ENCODE measurements at places on chromosomes 4 and X. TPM values are rescaled to one million over a fixed set of nuclear protein-coding genes. Genes with fewer than 3 reads are reported as not detected.

DNA sequence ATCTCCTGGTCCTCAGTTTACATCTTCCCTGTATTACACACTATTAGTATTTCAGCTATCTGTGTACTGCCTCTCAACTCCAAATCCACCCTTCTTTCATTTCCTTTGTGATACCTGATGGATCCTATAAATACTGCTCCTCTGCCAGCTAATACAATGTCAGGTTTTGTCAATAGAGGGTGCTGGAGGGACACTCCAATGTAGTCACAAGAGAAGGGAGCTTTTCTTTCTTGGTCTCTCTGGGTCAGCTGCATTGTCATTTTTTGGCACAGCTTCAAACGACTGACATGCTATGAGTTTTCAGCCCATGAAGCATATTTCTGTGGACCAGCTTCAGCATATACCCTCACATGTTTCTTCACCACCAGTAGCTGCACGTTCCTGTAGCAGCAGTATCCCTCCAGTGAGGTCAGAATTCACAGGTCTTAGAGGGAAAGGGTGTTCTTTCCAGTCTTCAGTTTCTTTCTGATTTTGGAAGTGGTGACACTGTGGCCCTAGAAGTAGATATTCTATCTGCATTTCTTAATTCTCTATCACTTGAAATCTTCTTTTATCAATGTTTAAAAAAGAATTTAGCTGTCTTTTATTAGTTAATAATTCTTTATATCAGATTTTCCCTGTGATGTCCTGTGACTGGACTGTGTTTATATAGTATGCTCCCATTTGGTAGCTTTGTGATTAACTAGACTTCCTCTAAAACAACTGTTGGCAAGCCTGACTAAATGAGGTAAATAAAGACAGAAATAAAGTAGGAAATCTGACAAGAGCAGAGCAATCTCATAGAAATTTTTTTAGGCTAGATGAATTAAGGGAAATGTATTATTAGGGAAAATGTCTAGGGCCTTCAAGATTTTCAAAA is 60.6 kb downstream of the GABRA2 start:
- DNase-seq: no peak

DNA sequence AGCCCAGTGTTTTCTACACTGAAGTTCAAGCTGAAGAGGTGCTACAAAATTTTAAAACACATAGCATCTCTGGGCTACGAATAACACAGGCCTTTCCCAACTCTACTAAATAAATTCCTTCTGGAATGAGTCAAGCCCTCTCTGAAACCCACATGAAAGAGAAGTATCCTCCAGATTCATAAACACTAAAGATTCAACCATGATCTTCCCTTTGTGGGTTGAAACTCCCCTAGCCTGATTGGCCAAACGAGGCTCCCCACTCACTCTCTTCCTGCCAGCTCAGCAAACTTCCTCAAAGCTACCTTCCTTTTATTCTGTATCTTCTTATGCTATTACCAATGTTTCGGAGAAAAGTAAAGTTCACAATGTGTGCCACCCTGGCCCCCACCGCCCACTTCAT is 95.4 kb downstream of the NKX6-1 start:
- peak; percentile 9 for DNase-seq

The REELD1 gene
- not detected for total RNA-seq

The TACR3 gene
- total RNA-seq: 0.06 TPM

The ZNF711 gene
- total RNA-seq: 3.7 TPM

The CENPVL1 gene
- 0.11 TPM for total RNA-seq

DNA sequence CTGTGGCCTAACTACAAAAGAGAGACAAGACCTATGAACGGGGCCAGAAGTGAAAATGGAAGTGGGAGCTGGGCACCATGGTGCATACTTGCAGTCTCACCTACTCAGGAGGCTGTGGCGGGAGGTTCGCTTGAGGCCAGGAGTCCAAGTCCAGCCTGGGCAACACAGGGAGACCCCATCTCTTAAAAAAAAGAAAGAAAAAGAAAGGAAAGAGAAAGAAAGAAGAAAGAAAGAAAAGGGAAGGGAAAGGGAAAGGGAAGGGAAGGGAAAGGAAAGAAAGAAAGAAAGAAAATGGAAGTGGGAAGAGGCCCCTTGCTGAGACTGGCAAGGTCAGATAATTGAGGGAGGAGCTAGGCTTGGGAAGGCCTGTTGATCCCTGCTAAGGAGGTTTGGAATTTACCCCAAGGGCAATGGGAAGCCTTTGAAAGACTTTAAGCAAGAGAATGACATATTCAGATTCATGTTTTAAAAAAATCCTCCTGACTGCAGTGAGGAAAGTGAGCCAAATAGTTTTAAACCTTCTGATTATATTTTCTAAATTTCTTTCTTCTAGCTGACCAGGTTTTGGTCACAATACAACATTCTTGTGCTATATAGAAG is 17.7 kb upstream of the HERC5 start:
- no peak for DNase-seq

The RAP2C gene
- total RNA-seq: 20.1 TPM

GRCh38 chrX:49850028-49850427 is 20.9 kb downstream of the PAGE4 start:
- no peak for DNase-seq

The COL25A1 gene
- total RNA-seq: 23.0 TPM

GRCh38 chr4:16289897-16290554 is 63.8 kb upstream of the TAPT1 start:
- peak; percentile 32 for DNase-seq

The ASMT gene
- total RNA-seq: not detected

The TIGD4 gene
- 0.63 TPM for total RNA-seq

- no peak for DNase-seq
Measured at GRCh38 chr4:55031158-55031557, 94.2 kb downstream of the KDR start.

DNA sequence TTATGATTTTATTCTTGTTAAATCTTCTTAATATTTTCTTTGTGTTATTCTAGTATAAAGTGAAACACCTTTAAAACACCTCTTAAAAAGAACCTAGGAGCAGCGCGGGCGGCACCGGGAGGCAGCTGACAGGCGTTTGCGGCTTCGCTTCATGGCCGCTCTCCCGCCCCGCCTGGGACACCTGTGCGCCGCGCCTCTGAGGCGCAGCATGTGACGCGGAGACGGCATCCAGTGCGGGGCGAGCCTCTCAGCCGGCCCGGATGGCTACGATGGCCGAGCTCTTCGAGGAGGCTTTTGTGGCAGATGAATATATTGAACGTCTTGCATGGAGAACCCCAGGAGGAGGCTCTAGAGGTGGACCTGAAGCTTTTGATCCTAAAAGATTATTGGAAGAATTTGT is 1592.7 kb downstream of the TECRL start:
- DNase-seq: no peak

DNA sequence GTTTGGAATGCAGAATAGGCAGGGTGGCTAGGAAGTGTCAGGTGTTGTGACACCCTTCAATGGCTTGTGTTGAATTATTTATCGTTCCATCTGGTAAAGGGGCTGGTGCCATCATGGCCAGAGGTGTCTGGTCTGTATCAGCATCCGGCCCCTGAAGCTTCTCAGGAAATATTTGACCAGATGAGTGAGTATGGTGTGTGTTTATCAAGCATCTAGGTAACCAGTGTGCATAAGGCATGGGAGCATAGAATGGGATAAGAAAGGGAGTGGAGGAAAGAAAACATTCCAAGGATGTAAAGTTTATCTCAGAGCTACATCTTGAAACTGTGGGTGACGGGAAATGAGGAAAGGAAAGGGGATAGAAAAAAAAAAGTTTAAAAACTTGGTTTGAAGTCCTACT is 109.4 kb downstream of the KLHL4 start:
- DNase-seq: no peak

The FMR1NB gene
- total RNA-seq: not detected

The GC gene
- not detected for total RNA-seq

- DNase-seq: no peak
Measured at GRCh38 chr4:24675721-24676389, 91.5 kb upstream of the DHX15 start.

The SOWAHB gene
- not detected for total RNA-seq

DNA sequence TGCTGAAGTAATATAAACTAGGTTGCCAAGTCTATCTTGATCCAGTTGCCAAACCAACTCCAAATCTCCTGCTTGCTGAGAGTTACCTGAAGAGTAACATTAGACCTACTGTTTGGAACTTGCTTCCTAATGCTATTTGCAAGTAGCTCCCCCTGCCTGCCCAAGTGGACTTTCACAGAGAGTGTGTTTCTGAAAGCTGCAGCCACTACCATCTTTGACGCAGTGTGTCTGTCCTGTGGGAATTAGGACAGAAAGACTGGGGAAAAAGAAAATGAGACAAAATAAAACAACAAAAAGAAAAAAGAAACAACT is 195.0 kb upstream of the HS3ST1 start:
- DNase-seq: peak; percentile 19

The DLG3 gene
- total RNA-seq: 6.8 TPM

The PLP1 gene
- total RNA-seq: not detected

DNA sequence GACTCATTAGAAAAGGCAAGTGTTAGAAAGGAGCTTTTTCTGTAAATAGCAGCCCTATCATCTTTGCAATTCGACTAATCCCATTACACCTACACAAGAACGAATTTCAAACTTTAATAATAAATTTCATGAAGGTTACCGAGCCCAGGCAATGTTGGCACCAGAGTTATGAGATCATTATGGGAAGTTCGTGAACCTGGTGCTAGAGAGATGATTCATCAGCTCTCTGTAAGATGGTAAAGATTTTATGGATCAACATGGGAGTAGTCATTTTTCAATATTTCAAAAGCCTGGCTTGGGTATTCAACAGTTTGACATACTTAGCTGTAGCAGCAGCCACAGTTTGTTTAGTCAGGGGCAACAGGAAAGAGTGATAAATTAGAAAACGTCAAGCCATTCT is 35.8 kb downstream of the AMELX start:
- DNase-seq: no peak

GRCh38 chr4:38160487-38161207 is 200.4 kb downstream of the PTTG2 start:
- peak; percentile 97 for DNase-seq

DNA sequence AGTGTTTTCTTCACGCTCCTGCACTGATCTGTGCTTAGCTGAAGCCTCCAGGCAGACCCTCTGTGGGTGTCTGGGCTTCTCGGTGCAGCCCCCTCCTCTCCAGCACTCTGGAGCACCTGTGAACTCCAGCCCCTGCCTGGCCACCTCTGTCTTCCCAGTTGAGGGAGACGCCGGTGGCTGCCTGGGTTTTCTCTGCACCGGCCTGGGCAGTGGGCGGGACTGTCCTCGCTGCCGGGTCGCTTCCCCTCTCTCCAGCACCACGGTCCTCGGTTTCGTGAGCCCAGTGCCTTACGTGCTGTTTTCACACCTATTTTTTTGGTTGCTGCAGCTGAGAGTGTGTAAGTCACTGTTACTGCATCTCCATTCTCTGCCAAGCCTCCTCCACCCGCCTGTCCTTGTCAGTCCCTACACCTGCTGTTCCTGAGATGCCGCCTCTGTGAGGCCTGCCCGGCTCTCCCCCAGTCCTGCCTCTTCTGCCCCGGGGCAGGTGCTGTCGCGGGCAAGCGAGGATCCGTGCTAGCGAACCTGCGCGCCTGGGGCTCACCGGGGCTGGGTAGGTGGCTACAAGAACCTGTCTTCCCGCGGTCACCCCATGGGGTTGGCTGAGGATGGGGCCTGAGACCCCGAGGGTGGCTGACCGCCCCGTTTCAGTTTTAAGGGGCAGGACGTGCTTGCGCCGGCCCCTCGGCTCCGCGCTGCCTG is 2.4 kb upstream of the FGFRL1 start:
- no peak for DNase-seq

The PRKG2 gene
- 0.06 TPM for total RNA-seq

GRCh38 chrX:16671005-16671404 is 21.0 kb downstream of the S100G start:
- peak; percentile 52 for DNase-seq

GRCh38 chr4:101970547-101971155 is 180.1 kb downstream of the BANK1 start:
- no peak for DNase-seq

DNA sequence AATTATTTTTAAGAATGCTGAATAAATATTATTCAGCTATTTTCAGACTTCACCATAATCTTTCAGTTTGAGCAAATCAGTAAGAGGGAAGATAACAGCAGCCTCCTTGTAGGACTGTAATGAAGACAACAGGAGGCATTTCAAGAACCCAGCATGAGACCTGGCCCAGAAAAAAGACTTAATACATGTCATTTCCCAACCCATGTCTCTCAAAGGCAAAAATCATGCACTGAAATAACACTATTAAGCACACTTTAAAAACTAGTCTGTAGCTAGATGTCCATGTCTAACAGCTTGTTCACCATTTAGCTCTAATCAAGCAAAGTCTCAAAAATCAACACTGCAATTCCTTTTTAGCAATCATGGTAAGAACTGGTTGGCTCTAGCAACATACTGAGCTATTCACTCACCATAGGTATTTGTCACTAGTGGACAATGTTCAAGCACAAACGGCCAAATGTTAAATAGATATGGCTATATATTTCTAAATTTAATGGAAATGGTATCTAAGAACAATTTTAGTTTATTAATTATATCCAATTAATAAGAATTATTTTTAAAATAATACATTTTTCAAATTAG is 109.9 kb downstream of the WDFY3 start:
- DNase-seq: no peak

The S100P gene
- not detected for total RNA-seq

The GRID2 gene
- not detected for total RNA-seq

GRCh38 chrX:14738643-14739042 is 134.2 kb downstream of the FANCB start:
- DNase-seq: no peak

DNA sequence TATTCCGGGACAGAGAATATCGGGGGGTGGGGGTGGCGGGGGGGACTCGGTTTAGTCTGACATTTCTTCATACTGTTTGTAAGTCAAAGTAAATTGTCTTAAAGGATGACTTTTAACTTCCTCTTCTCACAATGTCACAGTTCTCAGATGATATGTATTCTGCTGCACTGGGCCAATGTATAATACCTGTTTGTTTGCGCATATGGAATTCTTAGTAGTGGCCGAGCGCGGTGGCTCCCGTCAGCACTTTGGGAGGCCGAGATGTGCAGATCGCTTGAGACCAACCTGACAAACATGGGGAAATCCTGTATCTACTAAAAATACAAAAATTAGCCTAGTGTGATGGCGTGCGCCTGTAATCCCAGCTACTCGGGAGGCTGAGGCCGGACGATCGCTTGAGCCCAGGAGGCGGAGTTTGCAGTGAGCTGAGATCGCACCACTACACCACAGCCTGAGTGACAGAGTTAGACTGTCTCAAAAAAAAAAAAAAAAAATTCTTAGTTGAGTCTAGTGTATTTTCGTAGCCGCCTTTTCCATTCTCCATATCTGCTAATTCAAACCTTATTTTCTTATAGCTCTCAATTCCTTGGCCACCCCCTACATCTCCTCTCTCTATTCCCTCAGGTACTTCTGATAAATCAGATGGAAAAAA is 851 bp downstream of the POLR2B start:
- DNase-seq: peak; percentile 27

The MAGEE2 gene
- total RNA-seq: not detected

GRCh38 chrX:97504431-97504830 is 620.7 kb downstream of the RPA4 start:
- no peak for DNase-seq

The XPNPEP2 gene
- total RNA-seq: not detected

- DNase-seq: no peak
Measured at GRCh38 chr4:48191758-48192157, 57.7 kb upstream of the TXK start.

GRCh38 chr4:114386637-114387233 is 211.9 kb upstream of the UGT8 start:
- DNase-seq: peak; percentile 34

The GATA1 gene
- not detected for total RNA-seq

The PAGE5 gene
- not detected for total RNA-seq

- DNase-seq: peak; percentile 16
Measured at GRCh38 chr4:153036931-153037482, 100.9 kb downstream of the FHDC1 start.

Data from LHCN-M2 (cell line).